HCEC 1CT (cell line): ENCODE measurements at places on chromosomes 16 and 17.

- peak; percentile 50 for DNase-seq
These were observed 113.8 kb upstream of the PMFBP1 start for GRCh38 chr16:72285728-72286127.

- no peak for DNase-seq
These were observed 7.7 kb downstream of the PRR15L start for GRCh38 chr17:47949946-47950345.

DNA sequence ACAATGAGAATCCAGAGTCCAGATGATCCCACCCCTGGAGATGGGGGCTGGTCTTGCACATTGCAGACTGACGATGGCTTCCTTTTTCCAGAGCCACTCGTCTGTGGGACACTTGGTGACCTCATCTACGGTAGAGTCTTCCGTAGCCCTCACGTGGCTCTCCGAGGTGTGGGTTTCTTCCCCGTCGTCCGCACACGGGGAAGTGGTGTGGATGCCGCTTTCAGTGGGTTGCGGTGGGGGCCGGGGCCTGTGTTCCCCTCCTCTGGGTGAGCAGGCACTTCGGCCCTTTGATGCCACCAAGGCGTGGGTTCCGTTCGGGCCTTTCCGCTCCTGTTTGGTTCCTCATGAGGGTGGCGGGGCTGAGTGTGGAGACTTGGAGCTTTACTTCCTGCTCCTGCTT is 21.4 kb downstream of the BAIAP2 start:
- DNase-seq, result no peak

DNA sequence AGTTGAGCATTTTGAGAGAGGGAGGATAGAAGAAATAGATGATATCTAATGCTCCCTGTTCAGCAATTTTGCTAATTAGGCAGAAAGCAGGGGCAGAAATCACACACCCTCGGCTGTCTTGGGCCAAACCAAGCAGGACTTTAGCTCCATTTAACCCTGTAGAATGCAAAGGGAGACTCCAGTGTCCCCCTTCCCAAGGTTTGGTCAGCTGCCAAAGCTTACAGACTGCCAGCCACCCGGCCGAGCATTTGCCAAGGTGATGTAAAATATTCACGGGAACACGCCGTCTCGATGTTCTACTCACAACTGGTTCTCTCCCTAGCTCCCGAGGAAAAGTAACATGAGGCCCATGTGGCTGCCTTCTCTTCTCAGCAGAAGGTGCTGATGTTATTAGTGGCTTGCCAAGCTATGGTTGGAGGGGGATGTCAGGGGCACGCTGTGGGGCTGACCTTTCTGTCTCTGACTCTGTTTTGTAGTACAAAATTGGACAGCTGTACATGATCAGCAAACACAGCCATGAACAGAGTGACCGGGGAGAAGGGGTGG is 155.3 kb downstream of the PITPNC1 start:
- no peak for DNase-seq

- DNase-seq, result no peak
These were observed 8.4 kb downstream of the CDH11 start for GRCh38 chr16:65113441-65113840.
